GM23338 (cell line): ENCODE measurements at places on chromosomes 6 and 20.

- DNase-seq = no peak
Observed at GRCh38 chr6:89567630-89568390, 70.7 kb downstream of the LYRM2 start.

- DNase-seq = no peak
Observed at GRCh38 chr20:51223183-51223720, 200.3 kb upstream of the KCNG1 start.

- DNase-seq = no peak
Observed at GRCh38 chr6:120211955-120212792, 862.6 kb upstream of the MAN1A1 start.

GRCh38 chr6:159976686-159977254, 7.9 kb downstream of the IGF2R start:
- no peak for DNase-seq

GRCh38 chr20:21101932-21102575, 4.1 kb downstream of the LINC00237 start:
- DNase-seq = peak; percentile 73

DNA sequence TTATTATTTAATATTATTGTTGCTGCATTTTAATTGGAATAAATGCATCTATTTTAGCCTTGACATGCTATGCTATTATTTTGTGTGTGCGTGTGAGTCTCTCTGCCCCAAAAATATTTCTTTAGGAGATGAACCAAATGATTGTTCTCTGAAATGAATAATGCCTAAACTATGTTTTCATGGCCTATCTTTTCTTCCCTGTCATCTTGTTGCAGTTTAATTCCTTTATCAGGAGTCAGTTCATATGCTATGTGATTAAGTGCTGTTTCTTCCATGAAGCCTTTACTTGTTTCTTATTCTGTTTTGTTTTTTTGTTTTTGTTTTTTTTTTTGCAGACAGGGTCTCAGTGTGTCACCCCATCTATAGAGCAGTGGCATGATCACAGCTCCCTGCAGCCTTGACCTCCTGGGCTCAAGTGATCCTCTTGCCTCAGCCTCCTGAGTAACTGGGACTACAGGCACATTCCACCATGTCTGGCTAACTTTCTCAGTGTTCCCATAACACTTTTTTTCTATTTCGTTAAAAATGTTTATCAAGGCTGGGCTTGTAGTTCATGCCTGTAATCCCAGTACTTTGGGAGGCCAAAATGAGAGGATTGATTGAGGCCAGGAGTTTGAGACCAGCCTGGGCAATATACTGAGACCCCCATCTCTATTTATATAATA, 25.7 kb downstream of the TPX2 start:
- DNase-seq = no peak

- no peak for DNase-seq
Observed at GRCh38 chr6:20200761-20201630, 11.3 kb downstream of the MBOAT1 start.

DNA sequence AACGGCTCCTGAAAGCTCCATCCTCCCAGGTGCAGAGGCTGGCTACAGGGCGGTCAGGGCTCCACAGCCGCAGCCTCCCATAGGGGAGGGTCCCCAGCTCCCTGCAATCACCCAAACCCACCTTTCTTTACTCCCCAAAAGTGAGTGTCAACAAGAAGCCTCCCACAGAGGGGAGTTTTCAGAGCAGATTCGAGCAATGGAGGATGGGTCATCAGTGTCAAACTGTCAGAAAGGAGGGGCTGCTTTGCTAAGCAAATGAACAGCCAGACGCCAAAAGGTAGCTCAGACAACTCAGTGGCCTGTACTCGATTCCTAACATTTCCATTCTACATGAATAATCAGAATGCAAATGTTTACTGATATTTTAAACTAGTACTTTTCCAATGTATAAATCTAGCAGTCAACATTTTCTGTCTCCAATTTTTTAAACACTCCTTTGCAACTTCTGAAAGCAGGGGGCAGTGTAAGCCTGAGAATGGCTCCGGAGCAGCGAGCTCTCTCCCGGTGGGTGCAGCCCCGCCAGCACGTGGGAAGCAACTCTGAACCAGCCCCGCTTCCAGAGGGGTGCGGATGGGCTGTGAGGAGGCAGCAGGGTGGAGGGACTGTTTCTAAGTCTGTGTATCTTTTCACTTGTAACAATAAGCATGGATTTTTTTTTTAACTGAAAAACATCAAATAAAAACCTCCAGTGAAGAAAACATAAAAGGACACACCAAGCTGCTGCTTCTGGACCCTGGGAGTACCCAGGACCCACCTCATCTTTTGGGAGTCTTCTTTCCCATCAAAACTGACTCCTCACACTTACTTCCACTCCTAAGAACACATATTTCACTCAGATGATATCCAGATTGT, 54.9 kb downstream of the TAF4 start:
- peak; percentile 83 for DNase-seq

GRCh38 chr6:3287308-3287707, 28.6 kb downstream of the PSMG4 start:
- no peak for DNase-seq

GRCh38 chr6:3135668-3136291, 17.3 kb downstream of the BPHL start:
- DNase-seq = no peak

- DNase-seq = no peak
Observed at GRCh38 chr6:161696801-161697200, 422.9 kb upstream of the AGPAT4 start.

DNA sequence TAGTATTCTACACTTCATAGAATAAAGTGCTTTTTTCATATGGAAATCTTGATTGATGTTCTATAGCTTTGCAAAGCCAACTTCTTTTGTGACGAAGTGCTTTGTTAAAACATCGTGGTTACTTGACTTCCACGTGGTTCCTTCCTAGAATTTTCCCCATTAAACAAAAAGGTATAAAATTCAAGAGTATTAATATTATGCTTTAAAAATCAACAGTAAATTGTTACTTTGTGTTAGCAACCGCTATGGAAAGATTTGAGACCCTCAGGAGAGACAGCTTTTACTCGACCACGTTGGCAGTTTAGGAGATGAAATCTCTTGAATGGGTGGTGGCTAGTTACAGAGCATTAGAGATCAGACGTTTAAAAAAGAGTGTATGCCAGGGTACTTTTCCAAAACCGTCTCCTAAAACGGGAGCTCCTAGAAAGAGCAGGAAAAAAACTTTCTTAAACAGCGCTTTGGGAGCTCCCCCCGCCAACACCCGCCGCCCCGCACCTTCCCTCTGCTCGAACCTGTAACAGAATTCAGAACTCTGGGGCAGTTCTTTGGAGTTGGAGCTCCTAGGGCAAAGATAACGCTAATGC, 920 bp downstream of the GJA1 start:
- DNase-seq = peak; percentile 50

DNA sequence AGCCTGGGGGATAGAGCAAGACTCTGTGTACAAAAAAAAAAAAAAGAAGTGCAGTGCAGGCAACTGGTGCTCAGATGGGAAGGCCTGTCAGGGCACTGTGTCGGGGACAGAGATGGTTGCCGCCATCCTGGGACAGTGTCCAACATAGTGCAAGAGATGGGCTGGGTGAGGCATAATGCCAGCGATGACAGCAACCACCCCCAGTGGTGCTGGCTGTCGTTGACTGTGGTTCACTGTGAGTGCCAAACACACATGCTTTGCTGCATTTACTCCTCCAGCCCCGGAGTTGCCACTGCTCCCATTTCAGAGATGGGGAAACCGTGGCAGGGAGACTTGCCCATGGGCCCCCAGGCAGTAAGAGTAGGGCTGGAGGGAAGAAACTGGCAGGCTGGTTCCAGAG, 5.2 kb upstream of the C20orf203 start:
- no peak for DNase-seq

- DNase-seq = no peak
Observed at GRCh38 chr6:138410972-138411880, 7.2 kb downstream of the HEBP2 start.

DNA sequence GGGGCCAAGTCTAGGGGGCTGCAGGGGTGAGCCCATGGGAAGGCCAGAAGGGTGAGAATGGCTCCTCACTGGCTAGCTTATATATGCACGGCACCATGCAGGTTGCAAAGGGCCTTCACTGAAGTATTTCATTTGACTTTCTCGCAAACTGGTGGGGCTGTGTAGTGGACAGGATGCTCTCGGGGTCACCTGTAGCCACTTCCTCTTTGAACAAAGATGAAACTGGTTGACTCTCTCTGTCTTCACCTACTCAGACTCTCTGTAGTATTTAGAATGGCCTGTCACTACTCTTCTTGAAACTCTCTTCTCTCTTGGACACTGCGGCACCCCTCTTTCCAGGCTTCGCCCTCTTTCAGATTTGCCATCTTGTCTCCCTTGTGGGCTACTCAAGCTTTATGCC, 560.5 kb downstream of the PKHD1 start:
- DNase-seq = no peak

DNA sequence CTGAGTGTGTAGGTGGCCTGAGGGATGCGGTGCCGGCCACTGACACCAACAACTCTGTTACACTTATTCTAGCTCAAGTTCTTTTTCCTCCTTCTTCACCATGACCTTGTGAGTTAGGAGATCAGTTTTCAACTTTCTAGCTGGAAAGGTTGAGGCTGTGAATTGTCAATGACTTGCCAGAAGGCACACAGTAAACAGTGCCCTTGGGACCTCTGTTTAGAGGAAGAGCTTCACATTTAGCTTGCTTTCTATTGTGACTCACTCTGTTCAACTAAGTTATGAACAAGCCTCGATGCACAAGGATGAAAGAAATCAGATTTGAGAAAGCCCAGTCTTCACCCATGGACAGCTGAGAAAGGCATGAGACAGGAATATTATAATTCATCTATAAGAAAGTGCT, 455.6 kb downstream of the MAFB start:
- no peak for DNase-seq

DNA sequence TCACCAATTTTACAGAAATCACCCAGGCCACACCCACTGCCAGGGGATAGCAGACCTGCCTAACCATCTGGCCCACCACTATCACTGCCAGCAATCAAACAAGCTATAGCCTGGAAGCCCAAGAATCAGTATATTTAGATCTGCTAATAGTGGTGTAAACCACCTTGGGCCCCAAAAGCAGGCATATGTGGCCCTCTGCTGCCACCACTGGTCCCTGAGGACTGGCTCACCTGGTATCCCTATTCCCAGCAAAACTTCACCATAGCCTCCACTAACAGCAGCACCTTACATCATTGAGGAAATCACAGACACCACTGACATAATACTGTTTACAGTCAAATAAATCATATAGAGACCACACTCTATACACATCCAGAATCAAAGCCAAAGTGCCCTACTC, 880.4 kb upstream of the MAN1A1 start:
- peak; percentile 48 for DNase-seq

- no peak for DNase-seq
Observed at GRCh38 chr6:4220558-4220957, 85.2 kb upstream of the ECI2 start.

DNA sequence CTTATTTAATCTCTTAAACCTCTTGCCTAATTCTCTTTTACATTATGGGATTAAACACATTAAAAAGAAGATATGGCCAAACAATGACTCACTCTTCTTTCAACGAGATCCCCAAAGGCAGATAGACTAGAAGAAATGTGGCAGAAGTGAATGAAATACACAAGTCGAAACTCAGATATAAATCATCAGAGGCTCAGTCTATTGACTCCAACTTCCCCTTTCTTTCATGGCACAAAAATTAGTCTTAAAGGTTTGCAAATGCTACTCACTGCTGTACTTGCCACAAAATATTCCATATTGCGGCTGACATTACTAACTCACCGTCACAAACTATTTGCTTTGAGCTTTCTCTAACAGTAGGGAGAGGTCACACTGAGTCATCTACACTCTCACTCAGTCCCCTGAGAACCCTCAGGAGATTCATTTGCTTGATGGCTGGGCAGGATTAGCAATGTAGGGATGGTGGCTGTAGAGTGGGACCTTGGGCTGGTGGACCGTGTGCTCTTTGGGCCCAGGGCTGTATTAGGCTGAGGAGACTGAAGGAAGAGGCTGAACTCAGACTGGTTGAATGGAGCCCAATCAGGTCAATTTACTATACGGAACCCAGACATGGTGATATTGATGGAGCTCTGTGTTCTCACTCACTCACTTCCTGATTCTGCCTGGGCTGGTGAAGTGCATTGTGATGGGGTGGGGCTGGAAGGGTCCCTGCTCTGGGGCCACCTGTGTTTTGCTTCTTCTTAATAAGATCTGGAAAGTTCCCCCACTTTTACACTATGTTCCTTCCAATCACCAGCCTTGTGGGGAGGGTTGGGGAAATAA, 42.8 kb upstream of the UBR2 start:
- no peak for DNase-seq

GRCh38 chr20:7399114-7399513, 541.1 kb downstream of the HAO1 start:
- DNase-seq = no peak

- DNase-seq = no peak
Observed at GRCh38 chr6:43301081-43301870, 3.2 kb downstream of the SLC22A7 start.

GRCh38 chr6:151914484-151914883, 107.0 kb downstream of the ESR1 start:
- peak; percentile 8 for DNase-seq

DNA sequence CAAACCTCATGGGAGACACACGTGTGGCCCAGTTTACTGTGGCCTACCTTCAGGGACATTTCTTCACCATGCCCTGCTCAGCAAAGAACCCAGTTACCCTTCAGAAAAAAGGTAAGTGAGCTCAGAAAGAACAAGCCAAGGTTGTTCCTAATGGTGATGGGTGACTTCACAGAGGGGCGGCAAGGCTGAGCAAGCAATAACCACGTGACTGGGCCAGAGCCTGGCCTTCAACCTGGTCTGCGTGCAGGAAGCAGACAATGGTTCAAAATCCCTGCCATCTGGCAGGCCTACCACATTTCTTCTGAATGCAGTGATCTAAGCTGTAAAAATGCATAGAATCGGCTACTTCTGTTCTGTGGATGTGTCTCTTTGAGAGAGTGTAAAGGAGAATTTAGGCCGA, 115.5 kb upstream of the CST7 start:
- DNase-seq = no peak

GRCh38 chr6:111536910-111537527, 54.0 kb upstream of the REV3L start:
- DNase-seq = no peak

- DNase-seq = peak; percentile 12
Observed at GRCh38 chr6:114007516-114007915, 36.6 kb upstream of the HDAC2 start.

DNA sequence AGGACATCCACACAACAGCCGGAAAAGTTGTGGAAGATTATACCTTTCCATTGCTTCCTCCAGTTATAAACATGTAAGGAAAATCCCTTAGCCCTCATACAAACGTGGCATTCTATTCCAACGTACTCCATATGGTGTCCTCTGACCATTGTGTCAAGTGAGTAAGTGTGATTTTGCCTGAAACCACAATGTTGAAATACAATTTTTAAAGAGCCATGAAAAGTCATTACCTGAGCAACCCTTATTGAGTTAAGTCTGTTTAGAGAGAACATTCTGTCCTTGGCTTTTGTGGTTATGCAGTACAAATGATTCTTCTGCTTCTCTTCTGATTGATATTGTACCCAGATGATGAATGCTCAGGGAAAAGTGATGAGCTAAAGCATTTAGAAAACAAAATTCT, 530.1 kb downstream of the HAO1 start:
- DNase-seq = no peak

GRCh38 chr20:57904314-57905105, 194.7 kb upstream of the PMEPA1 start:
- DNase-seq = no peak
